ENCODE measurements at places on chromosomes 7 and 10.

- no peak for DNase-seq
Measured at GRCh38 chr7:16846601-16847165, 35.1 kb downstream of the AGR3 start.

DNA sequence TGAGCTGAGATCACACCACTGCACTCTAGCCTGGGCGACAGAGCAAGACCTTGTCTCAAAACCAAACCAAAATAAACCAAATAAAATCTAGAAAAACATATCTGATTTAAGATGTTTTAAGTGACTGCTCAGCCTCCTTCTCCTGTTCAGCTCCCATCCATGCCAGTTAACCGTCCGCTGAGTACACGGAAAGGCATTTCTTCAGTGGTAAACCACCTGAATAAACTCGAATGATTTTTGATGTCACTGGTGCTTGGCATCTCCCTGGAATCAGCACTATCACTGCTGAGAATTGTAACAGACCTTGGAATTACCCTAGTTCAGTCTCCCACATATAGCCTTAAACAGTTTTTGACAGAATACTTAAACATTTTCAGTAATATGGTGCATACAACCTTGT lies 24.1 kb upstream of the NRCAM start:
- DNase-seq = no peak

- DNase-seq = no peak
Measured at GRCh38 chr10:10787586-10787985, 230.1 kb upstream of the CELF2 start.

- no peak for DNase-seq
Measured at GRCh38 chr7:114369294-114369693, 45.3 kb upstream of the FOXP2 start.

DNA sequence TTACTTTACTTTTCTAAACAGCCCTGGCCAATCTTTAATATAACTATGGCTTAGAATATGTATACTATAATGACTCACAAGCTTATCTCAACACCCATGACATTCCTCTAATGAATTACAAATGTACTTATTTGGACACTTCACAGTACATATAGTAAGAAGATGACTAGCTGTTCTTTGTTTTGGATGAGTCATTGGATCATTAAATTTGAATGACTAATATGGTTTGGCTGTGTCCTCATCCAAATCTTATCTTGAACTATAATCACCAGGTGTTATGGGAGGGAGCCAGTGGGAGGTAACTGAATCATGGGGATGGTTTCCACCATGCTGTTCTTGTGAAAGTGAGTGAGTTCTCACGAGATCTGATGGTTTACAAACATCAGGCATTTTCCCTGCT lies 807.5 kb upstream of the SORCS1 start:
- DNase-seq = no peak

GRCh38 chr10:110613341-110613995 lies 30.7 kb upstream of the RBM20 start:
- DNase-seq = no peak

DNA sequence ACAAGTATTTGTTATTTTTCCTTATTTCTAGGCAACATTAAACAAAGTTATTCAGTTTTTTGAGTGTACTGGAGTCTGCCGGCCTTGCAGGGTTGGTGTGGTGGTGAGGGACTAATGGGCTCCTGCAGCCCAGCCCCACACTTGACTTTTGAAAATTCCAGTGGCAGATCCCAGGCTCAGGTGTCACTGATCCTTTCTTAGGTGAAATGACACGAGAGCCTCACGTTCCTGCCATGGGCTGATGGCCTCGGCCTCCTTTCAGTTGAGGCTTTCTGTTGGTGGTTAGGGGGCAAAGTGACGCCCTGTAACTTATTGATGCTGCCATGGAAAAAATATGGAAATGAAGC lies 117.9 kb downstream of the NKX6-2 start:
- DNase-seq = no peak

- DNase-seq = no peak
Measured at GRCh38 chr7:157013101-157013500, 2.6 kb upstream of the MNX1 start.

DNA sequence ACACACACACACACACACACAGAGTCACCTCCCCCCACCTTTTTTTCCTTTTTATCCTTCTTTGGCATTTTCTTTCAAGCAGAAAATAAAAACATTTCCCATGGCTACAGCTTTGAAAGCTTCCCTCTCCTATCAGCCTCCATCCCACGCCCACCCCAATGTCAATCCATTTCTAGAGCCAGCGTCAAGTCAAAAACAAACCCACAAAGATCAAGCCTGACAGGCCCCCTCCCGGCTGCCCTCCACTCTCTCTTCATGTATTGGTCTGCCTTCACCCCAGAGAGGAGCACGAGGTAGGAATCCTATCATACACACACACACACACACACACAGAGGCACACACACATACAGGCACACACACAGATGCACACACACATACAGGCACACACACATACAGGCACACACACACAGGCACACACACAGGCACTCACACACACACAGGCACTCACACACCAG lies 8.0 kb upstream of the TNRC18 start:
- DNase-seq = no peak

- no peak for DNase-seq
Measured at GRCh38 chr10:30749385-30749784, 119.8 kb upstream of the LYZL2 start.

GRCh38 chr7:78427209-78427608 lies 628.6 kb downstream of the PHTF2 start:
- no peak for DNase-seq

- DNase-seq = no peak
Measured at GRCh38 chr10:124117511-124117785, 24.1 kb upstream of the CHST15 start.

DNA sequence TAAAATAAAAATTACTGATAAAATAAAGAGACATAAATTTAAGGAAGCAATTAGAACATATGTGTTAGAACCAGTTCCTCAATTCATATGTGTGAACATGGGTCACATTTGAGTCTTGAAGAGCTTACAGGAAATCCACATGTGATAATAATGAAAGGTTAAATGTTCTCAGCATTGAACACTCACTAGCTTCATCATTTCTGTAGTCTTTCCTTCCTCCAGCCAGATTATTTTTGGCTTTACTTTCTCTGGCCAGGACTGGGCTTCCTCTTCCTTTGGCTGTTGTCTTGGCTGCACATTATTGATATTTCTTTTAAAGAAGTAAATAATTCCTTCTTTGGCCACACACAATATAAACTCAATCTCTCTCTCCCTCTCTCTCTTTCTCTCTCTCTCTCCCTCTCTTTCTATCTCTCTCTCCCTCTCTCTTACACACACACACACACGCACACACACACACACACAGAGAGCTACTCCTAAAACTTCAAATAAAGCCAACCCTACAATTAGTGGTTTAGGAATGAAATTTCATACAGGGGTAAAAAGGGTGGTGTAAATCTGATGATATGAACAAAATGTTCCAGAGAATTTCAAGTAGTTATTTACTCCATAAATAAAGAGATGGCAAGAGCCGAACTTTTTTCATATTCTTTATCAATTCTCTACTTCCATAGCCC lies 171.2 kb downstream of the REEP3 start:
- DNase-seq = no peak

GRCh38 chr7:107725138-107725740 lies 18.7 kb upstream of the CBLL1 start:
- DNase-seq = peak; percentile 37

GRCh38 chr10:60549686-60550085 lies 160.0 kb upstream of the ANK3 start:
- no peak for DNase-seq

DNA sequence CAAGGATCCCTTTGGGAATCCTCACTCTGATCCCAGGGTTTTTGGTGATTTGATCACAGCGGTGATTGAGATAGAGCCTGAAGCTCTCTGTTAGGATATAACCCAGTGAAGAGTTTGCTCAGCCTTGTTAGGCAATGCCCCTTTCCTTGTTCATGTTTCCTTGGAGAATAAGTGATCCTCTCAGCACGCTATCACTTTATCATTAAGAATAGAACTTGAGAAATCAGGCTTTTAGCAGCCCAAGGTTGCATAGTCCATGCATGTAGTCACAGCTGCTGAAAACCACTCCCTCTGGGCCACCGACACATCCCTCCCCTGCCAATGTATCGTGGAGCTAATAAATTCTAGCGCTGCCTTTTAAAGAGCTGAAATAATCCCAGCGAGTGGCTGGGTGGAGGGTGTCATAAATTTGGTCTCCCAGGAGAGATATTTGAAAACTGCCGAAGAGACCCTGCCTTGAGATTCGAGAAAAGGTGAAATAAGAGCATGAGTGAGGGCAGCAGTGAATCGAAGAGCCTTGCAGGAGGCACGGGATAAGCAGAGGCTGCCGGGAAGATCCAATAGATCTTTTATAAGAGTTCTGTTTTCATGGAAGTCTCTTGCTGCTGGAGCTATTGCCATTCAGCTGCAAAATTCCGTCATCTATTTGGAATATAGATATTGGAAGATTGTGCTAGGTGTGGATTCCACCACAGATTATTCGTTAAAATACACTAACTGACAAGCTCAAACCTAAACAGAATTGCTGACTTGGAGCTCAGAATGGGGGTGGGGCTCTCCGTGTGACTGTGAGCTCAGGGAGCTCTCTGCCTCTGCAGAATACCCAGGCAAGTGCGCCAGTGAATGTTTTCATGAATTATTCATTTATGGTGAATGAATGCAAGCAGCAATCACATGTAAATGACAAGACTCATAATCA lies 249.8 kb downstream of the TRIL start:
- no peak for DNase-seq

- DNase-seq = no peak
Measured at GRCh38 chr7:36683111-36683510, 41.2 kb downstream of the AOAH start.

DNA sequence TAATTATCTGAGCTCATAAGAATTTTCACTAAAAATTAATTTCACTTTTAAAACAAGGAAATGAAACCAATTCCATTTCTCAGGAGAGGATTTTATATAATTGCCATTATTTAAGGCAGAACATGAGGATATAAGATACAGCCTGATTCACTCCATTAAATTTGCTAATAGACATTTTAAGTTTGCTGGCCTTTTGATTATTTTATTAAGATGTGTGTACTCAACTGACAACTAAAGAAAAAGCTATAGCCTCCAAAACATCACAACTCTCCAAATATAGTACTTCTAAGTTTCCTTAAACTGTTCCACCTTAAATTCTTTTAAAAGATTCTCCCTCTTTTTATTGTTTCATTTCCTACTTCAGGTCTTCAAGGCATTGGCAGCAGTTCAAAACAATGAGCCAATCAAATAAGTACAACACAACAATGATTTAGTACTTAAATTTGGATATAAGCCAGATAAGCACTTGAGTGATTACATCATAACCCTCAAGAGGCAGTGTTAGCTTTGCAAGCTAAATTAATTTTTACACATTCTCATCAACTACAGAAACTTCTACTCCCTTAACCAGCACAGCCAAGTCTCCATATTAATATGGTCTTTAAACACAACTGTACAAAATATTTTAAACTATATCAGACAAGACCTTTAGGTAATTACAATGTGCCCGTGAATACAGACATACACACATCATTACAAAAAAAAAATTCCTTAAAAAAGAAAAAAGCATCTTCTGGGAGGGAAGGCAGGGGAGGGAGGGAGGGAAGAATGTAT lies 121.8 kb downstream of the KMT2C start:
- peak; percentile 24 for DNase-seq

GRCh38 chr7:155850766-155851678 lies 38.8 kb upstream of the SHH start:
- no peak for DNase-seq

DNA sequence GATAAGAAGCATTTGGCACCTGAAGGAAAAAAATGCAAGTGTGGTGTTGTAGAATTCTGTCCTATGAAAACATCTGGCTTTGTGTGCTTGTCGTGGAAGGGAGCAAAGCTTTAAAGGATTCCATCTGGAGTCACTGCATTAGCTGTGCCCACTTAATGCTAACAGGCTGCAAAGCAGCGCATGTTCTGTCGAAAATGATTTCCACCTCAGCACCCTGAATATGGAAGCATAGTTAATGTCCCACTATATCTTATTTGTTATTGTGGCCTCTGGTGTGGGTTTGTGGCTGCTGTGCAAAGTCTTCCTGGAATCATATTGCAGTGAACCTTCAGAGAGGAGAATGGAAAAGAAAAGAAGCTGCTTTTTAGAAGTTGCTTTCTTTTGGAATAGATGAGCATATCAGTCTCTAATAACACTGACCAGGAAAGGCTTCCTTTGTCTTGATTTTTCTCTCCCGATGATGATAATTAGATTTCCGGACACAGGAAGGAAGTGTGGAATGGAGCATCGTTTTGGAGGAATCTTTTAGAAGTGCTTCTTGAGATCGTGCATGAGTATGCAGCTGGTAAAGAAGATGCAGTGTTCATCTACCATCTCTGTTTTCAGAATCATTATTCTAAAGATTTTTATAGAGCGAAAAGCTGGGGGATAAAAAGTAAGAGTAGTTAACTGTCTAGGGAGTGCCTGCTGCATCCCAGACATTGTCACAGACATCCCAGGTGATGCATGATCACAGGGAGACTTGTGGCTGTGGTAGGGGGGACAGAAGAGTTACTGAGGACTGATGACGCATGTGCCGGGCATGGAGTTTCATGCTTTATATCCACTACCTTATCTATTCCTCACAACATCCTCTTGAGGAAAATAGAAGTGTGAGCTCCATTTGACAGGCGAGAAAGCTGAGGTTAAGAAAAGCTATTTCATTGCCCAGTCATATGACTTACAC lies 54.6 kb downstream of the TEX36 start:
- no peak for DNase-seq

GRCh38 chr10:114538181-114538906 lies 119.7 kb downstream of the ABLIM1 start:
- DNase-seq = no peak

- DNase-seq = peak; percentile 72
Measured at GRCh38 chr7:41652267-41652666, 50.6 kb downstream of the INHBA start.

GRCh38 chr10:70461397-70462348 lies 16.9 kb upstream of the PALD1 start:
- peak; percentile 5 for DNase-seq

DNA sequence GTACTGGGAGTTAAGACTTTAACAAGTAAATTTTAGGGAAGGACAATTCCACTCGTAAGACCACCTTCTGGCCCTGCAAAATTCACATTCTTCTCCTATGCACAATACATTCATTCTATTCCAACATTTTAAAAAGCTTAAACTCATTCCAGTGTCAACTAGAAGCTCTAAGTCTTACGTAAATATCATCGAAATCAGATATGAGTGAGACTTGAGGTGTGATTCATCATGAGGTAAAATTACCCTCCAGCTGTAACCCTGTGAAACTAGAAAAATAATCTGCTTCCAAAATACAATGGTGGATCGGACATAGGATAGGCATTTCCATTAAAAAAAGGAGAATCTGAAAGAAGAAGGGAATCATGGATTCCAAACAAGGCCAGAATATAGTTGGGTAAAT lies 370.3 kb downstream of the CDC14C start:
- no peak for DNase-seq

GRCh38 chr10:71975871-71976725 lies 11.9 kb downstream of the CHST3 start:
- no peak for DNase-seq
